Amniotic epithelial cell (primary cell): ENCODE measurements at places on chromosomes 4 and X.

DNA sequence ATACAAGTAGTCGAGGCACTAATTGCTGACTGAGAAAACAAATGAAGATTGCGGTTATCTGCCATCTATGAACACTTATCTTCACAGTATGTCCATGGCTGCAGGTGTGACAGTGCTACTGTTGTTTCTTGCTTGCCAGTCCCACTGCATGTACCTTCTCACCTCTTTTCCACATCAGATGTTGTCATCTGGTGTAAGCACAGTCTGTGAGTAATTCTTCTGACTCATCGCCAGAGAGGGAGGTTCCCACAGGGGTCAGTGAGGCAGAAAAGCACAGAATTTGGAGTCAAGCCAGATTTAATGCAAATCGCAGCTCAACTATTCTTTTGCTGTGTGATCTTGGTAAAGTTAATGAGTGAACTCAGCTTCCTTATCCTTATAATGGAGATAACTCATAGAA is 144.4 kb downstream of the GLRA2 start:
- peak; percentile 89 for DNase-seq

DNA sequence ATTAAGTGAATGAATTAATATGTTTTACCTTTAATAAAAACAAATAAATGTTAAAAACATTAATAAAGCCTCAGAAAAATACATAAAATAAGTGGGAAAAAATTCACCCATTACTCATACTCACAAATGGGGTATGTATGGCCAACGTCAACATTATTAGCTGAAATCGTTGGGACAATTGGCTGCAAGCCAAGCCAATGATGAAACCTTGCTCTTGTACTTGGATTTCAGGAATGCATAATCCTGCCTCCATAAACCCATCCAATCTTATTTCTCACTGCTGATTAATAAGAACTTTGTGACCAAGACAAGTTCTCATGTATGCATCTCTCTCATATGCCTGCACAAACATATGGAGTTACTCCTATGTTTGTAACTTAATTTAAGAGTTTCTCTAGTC is 35.3 kb upstream of the ADAMTS3 start:
- peak; percentile 29 for DNase-seq

DNA sequence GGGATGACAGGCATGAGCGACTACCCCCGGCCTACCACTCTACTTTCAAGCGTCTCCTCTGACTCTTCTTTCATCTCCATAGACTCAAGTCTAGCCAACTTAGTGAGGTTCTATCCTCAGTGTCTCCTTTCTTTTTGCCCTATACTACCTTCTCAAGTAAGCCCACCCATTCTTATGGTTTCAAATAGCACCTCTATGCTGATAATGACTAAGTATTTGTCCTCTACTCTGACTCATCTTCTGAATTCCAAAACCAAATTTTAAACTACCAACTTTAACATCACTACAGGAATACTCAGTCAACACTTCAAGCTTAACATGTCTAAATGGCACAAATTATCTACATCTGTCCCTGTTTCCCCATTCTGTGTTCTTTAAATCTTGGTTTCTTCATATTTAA is 47.8 kb downstream of the ELF2 start:
- DNase-seq = no peak

- no peak for DNase-seq
Observed at GRCh38 chrX:121639781-121640180, 592.4 kb downstream of the GLUD2 start.

- DNase-seq = no peak
Observed at GRCh38 chr4:125123570-125124109, 191.1 kb upstream of the FAT4 start.
